ENCODE measurements at places on chromosomes 7 and 10.

GRCh38 chr7:17907014-17907413, 33.3 kb downstream of the SNX13 start:
- DNase-seq = no peak
- no peak overlapping the region for H3K27ac ChIP-seq
- no peaks in the 10 kb centered on the region for H3K36me3 ChIP-seq
- H3K4me3 ChIP-seq = no peak overlapping the region
- H3K27me3 ChIP-seq = no peaks in the 10 kb centered on the region
- no peaks in the 10 kb centered on the region for H3K4me1 ChIP-seq

GRCh38 chr10:103894441-103894864, 23.5 kb downstream of the STN1 start:
- peaks cover 15% of the 10 kb centered on the region for H3K36me3 ChIP-seq
- DNase-seq = no peak
- no peak overlapping the region for H3K4me3 ChIP-seq
- no peak overlapping the region for H3K27ac ChIP-seq
- no peaks in the 10 kb centered on the region for H3K27me3 ChIP-seq

DNA sequence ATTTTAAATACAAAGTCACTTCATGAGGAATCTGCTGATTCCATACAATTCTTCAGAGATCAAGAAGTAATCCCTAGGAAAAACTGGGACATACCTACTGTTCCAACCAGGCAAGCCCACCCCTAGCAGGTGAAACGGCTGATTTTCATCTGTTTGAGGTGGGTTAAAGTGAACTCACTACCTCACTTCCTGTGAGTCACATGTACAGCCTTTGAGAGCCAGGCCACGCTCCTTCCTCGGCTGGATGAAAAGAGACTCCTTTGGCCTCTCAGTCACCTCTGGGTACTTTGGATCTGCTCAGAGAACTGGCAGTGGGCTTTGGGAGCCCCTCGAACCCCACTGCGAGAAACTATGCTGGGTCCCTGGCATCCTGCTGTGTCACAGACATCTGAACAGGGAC, 68.2 kb downstream of the CHST15 start:
- peak; percentile 71 for DNase-seq
- H3K27ac ChIP-seq = no peak overlapping the region
- H3K36me3 ChIP-seq = no peaks in the 10 kb centered on the region
- H3K4me1 ChIP-seq = no peaks in the 10 kb centered on the region
- H3K27me3 ChIP-seq = no peaks in the 10 kb centered on the region

GRCh38 chr7:144534655-144535395, 131.3 kb upstream of the NOBOX start:
- no peak overlapping the region for H3K27ac ChIP-seq
- H3K36me3 ChIP-seq = no peaks in the 10 kb centered on the region
- no peaks in the 10 kb centered on the region for H3K27me3 ChIP-seq
- no peak for DNase-seq
- H3K4me1 ChIP-seq = no peaks in the 10 kb centered on the region
- H3K4me3 ChIP-seq = no peak overlapping the region

DNA sequence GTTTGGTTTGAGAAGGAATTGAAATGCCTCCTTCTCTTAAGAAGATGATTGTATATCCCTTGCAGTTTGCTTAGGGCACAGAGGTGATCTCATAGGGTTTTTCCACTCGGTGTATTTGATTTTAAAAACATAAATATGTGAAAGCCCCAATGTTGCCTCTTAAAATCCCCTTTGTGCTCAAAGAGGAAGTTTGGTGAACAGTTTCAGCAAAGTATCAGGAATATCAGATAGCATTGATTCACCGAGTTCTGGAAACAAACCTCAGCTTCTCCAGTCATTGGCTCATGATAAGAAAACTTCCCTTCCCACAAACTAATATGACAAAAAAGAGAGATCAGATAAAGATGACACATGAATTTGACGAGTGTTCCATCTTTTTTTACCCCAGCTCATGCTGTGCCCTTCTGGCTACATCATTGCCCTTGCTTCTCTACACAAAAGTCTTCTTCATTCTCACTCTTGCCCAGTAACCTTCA, 20.1 kb upstream of the SMNDC1 start:
- no peaks in the 10 kb centered on the region for H3K4me1 ChIP-seq
- H3K27me3 ChIP-seq = peaks cover 2% of the 10 kb centered on the region
- no peak overlapping the region for H3K4me3 ChIP-seq
- no peak overlapping the region for H3K27ac ChIP-seq
- no peaks in the 10 kb centered on the region for H3K36me3 ChIP-seq

DNA sequence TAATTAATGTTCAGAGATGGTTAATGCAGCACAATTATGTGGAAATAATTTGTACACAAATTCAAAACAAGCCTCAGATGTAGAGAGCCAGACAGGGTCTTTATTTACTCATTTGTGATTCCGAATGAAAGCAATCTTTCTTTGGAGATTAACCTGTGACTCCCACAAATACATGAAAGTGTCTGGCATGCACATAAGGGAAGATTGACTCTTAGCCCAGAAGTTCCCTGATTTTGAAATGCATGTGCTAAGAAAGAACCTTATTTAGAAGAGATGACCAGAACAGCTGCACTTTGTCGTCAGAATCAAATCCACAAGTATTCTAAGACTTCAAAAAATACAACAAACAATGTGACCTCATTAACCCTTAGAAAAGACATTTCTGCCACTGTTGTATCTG, 45.1 kb downstream of the RNLS start:
- no peaks in the 10 kb centered on the region for H3K4me1 ChIP-seq
- DNase-seq = no peak
- no peaks in the 10 kb centered on the region for H3K27me3 ChIP-seq
- no peaks in the 10 kb centered on the region for H3K36me3 ChIP-seq
- no peak overlapping the region for H3K27ac ChIP-seq
